NCI-H226 (cell line): ENCODE measurements at places on chromosomes 13 and 19.

DNA sequence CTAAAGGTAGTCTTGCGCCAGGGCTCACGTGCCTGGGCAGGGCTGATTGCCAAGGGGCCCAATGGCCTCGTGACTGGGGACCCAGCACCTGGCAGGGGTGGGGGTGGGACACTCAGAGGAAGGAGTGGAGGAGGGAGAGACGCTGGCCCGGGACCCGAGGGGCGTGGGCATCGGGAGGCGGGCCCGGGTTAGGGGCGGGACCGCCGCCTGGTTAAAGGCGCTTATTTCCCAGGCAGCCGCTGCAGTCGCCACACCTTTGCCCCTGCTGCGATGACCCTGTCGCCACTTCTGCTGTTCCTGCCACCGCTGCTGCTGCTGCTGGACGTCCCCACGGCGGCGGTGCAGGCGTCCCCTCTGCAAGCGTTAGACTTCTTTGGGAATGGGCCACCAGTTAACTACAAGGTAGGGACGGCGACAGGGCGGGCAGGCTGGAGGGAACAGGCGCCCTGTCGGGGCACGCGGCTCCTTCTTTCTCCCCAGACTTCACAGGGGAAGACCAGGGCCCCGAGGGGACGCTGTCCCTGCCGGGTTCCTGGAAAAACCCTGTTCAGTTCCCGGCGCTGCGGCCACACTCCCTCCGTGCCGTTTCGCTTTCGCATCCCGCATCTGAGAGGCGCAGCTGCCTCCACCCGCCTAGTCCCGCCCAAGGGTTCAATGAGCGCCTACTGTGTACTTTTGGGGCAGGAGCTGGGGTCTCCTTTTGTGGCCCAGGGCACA is at the start of gene IFI30:
Gene IFI30, plus strand, starts transcription at position 242 of the 717 bp plus-strand sequence. Its CDS starts 29 bp downstream, at position 271.
- DNase-seq: peak; percentile 26

- no peak for DNase-seq
Observed at GRCh38 chr13:22085001-22085400, 414.1 kb downstream of the FGF9 start.

DNA sequence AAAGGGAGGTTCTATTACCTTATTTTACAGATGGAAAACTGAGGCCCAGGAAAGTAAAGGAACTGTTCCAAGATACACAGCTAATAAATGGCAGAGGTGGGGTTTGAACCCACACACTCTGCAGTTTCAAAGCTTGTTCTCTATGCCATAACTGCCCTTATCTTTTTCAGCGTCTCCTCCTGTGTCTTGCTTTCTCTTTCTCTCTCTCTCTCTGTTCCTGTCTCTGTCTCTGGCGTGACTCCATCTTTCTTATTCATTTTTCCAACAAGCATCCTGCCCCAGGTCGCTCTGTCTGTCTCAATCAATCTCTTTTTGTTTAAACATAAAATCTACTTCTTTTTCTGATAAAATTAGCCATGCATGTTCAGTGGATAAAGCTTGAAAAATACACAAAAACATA is 3.2 kb upstream of the IFNL4 start:
- DNase-seq: no peak

DNA sequence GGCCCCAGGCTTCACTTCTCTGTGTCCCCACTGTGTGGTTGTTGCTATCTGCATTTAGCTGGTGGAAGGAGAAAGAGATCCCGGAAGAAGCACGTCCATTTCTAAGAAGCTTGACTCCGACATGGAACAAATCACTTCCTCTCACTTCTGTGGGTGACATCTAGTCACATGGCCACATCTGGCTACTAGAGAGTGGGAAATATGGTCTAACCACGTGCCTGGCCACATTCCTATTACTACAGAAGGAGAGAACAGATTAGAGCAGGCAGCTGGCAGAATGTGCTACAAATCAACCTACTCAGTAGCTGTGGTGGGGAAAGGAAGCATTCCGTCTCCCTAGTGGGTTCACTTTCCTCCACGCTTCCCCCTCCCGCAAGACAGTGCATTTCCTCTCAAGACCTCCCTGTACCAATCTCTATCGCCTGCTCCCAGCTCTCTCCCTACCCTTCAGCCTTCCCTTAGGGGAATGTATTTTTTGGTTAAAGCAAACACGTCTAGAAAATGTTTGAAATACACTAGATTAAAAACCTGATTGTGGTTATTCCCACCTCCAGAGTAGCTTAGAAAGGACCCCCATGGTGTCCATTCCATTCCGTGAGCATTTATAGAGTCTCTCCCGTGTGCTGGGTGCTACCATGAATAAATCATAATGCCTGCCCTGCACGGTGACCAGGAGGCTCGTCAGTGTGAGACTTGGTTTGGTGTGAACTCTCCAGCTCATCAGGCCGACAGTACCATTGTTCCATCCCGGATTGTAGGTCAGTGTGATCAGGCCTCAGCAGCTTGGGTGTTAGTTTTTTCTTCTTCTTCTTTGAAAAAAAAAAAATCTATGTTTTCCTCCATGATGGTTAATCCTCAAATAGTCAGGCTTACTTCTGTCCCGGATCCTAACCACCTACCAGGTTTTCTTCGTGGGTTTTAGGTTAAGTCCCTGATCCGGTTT is 8.0 kb upstream of the AMER2 start:
- DNase-seq: no peak

- no peak for DNase-seq
Observed at GRCh38 chr19:15448044-15448777, 1.5 kb downstream of the WIZ start.

DNA sequence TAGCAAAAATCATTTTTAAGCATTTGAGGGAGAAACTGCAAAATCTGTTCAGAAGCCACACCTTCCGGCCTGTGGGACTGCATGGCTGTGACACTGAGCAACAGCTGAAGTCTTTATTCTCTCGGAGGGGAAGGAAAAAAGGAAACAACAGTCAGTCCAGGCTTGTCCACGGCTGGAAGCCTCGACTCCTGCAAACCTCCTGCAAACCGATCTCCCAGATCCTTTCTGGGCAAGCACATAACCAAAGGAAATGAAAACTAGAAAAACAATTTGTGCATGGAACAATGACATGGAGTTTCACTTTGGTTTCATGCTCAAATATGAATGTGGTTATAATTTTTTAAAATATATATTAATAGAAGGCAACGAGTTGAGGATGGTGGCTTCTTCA is 1.0 kb downstream of the COL4A1 start:
- DNase-seq: no peak

DNA sequence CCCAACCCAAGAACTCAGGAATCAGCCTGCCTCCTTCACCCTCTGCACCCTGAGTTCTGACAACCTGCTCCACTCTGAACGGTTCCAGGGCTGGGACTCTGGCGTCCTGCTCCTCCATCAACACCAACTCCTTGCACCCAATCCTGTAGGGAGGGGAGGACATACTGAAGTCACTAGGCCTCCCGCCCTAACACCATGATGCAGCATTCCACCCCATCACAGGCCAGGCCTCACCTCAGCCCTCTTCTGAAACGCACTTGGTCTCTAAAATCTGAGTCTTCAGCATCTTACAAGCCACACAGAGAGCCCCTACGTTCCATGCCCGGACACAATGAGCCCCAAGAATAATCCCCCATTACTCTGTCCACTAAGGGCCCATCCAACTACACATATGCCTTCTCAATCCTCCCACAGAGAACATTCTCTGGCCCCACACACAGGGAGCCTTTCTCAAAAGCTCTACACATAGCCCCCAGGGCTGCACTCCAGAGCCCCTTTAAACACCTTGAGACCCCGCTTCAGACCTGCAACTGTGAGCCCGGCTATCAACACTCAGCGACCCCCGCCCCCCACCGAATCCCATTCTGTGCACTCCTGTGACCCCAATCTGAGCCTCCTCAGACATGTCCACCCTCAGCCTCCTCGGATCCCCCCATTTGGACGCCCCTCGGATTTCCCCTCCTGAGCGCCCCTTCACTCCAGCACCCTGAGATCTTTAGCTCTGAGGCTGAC is 567 bp downstream of the ALKBH6 start:
- no peak for DNase-seq
